Mesenchymal stem cell (in vitro differentiated cells and primary cell): ENCODE measurements at places on chromosomes 16 and 17.

DNA sequence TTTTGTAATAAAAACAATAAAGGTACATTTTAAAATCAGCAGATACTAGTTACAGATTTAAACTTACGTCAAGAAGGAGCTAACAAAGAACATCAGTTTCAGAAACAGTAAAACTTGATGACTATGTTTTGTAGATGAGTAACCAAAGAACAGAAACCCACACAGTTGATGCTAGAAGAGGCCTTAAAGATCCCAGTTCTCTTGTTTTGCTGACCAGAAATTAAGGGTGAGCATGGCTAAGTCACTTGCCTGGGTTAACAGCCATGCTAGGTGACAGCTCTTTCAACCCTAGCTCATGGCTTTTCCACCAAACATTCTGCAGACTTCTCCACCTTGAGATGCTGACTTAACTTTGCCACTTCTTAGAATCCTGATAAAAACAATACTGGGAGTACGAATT is 26.4 kb downstream of the STX8 start:
- no peak for DNase-seq

GRCh38 chr17:885971-886571 is 93.5 kb downstream of the NXN start:
- no peak for DNase-seq

DNA sequence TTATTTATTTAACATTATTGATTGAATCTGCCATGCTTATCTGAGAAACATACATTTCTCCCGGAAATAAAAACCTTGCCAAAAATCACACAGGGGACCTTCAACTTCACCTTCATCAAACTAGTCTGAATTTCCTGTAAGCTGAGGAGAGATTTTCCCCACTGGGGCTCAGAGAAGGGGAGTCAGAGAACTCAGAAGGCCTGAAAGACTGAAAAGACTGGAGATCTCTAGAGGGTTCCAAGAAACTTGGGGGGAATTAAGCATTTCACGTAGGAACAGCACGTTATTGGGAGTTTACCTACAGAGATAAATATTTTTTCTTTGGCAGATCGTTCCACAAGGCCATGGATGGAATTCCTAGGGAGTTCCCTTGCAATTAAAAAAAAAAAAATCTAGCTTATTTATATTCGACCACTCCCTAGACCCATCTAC is 528 bp upstream of the NOL11 start:
- no peak for DNase-seq

DNA sequence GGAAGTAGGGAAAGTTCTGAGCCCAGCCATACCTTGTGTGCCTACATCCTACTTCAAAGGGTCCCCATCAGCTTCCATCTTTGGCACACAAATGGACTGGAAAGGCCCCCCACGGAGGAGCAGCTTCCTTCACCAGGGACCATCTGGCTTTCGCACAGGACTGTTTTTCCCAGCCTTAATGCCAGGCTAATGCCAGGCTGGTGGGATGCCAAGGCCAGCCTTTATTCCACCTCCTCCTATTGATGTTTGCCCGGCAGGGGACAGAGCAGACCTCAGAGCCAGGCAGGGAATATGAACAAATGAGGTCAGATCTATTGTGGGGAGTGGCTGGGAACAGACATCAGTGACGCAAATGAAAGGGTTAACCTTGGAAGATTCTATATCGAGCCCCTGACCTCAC is 5.7 kb downstream of the GPR179 start:
- no peak for DNase-seq

DNA sequence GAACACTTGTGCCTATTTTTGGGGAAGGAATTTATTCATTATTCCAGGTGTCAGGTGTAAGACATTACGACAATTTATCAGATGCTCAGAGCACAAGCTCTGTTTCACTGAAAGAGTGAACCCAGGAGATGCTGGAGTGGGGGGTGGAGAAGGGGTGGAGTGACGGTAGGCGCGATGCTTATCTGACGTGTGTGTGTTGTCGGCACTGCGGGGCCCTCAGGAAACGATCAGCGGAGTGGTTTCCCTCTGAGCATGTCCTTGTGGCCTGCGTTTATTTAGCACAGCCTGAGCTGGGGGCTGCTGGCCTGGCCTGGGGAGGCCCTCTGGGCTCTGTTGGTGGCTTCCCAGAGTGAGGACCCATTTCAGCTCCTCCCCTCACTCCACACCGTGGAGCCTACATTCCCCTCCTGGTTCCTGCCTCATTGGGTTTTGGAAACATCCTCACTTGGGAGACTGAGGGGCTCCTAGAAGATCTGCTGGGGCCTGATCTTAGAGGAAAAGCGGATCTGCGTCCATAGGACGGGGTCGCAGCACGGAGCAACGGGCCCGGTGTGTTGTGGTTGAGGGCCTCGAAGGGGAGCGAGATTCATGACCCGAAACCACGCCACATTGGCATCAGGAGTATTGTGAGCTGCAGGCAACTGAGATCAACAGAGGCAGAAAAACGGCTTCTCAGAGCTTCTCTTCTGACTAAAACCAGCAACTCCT is 19.0 kb upstream of the GNG13 start:
- DNase-seq: no peak

DNA sequence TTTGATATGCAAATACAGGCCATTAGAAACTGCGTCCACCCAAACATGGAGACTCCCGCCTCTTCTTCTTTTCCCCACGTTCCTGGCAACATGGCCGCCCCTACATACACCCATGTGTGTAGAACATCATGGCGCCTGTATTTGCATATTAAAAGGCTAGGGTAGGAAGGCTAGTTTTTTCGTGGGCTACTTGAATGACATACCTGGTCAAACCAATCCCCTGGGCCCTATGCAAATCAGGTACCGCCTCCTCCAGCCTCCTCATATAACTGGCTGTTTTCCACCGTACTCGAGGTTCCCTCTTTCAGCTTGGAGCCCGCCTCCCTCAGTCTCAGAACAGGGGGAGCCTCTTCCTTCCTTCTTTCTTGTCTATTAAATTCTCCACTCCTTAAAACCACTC is 840 bp upstream of the CD300LB start:
- DNase-seq: no peak

GRCh38 chr16:84953190-84953746 is 58.1 kb downstream of the ZDHHC7 start:
- peak; percentile 51 for DNase-seq
